Fibroblast of skin of left biceps (primary cell): ENCODE measurements at places on chromosomes 7 and 10.

- DNase-seq, result no peak
Measured at GRCh38 chr10:33350041-33350440, 15.6 kb upstream of the NRP1 start.

- DNase-seq, result no peak
Measured at GRCh38 chr10:15451137-15452094, 80.3 kb upstream of the FAM171A1 start.

GRCh38 chr10:36761121-36761520 lies 364.3 kb upstream of the ANKRD30A start:
- no peak for DNase-seq

GRCh38 chr7:98802088-98802780 lies 67.6 kb downstream of the TMEM130 start:
- DNase-seq, result peak; percentile 31

DNA sequence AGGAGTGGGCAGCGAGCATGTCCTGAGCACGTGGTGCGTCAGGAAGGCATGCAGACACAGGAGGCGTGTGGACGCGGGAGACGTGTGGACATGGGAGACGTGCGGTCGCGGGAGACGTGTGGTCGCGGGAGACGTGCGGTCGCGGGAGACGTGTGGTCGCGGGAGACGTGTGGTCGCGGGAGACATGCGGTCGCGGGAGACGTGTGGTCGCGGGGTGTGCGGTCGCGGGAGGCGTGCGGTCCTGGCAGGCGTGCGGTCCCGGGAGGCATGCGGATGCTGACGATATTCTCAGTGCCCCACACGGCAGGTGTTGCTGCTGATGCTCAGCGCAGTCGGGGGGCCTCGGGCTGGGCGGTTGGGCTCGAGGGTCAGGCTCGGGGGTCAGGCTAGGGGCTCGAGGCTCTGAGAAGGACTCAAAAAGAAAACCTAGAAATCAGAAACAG lies 94.2 kb downstream of the NKX6-2 start:
- no peak for DNase-seq

- no peak for DNase-seq
Measured at GRCh38 chr10:101021692-101022251, 9.2 kb downstream of the PDZD7 start.

- DNase-seq, result peak; percentile 76
Measured at GRCh38 chr10:100006243-100006886, 3.4 kb downstream of the DNMBP start.

GRCh38 chr7:92751902-92752901 lies 84.2 kb downstream of the CDK6 start:
- peak; percentile 85 for DNase-seq

- DNase-seq, result no peak
Measured at GRCh38 chr10:718143-718700, 28.8 kb upstream of the DIP2C start.

GRCh38 chr7:34124765-34125164 lies 219.4 kb downstream of the BMPER start:
- no peak for DNase-seq
